ENCODE measurements at places on chromosomes 6 and 20.

DNA sequence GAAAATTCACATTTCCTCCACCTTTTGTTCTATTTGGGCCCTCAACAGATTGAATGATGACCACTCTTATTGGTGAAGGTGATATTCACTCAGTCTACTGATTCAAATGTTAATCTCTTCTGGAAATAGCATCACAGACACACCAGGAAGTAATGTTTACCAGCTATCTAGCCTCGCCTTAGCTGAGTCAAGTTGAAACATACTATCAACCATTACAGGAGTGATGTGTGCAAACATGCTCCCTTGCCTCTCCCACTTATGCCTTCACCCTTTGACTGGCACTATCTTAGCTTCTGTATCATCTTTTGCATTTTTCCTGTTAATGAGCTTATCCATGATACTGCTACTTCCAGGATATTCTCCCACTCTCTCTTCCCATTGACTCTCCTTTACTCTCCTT lies 191.9 kb downstream of the CENPW start:
- no peak for DNase-seq

- DNase-seq, result no peak
These were observed 481.5 kb upstream of the HSF2 start for GRCh38 chr6:121917834-121918559.

- no peak for DNase-seq
These were observed 608.4 kb downstream of the EPHA7 start for GRCh38 chr6:92810913-92811312.

DNA sequence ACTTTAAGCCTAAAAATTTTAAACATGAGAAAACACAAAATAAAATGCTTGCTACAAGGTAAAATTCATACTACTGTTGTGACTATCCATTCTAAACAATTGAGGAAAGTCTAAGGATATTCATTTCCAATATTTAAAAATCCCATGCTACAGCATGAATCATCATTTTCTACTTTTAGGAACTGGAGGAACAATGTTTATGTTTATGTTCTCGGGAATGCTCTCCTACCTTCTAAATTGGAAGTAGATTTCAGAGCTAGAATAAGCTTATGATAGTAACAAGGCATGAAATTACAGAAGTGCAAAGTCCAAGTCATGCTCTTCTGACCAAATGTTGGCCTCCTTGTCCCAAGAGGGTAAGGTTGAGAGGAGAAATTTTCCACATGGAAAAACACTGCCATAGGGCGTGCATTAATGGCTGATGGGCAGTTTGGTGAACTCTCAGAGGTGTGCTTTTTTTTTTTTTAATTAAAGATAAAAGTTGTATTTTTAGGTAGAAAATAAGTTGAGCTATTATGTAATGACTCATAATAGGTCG lies 6.0 kb upstream of the MYLK4 start:
- no peak for DNase-seq
